ENCODE measurements at places on chromosomes 1 and 21. TPM values are rescaled to one million over a fixed set of nuclear protein-coding genes. Genes with fewer than 3 reads are reported as not detected.

Gene SPRR2B
- not detected for total RNA-seq

Gene CA14
- 4.9 TPM for total RNA-seq

GRCh38 chr1:203379825-203380224, 28.9 kb upstream of the FMOD start:
- DNase-seq = no peak

GRCh38 chr1:197776351-197777105, 1.2 kb upstream of the DENND1B start:
- DNase-seq = no peak

- no peak for DNase-seq
These were observed 22.2 kb upstream of the GPR25 start for GRCh38 chr1:200850554-200850953.

DNA sequence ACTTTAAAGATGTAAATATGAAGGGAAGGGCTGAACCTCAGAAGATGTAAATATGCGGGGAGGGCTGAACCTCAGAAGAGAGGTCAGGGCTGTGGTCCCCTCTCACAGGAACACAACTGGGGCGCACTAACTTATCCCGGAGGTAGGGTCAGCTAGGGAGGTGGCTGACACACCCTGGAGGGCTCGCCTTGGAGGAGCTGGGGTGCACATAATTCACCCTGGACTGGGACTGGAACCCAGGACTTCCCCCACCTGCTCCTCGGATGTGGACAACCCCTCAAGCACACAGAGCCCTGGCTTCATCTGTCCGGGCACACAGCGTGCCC, 13.9 kb upstream of the TTC39A start:
- DNase-seq = no peak

- DNase-seq = peak; percentile 47
These were observed 121.1 kb downstream of the LACTBL1 start for GRCh38 chr1:22851517-22851916.
